ENCODE measurements at places on chromosomes 3 and 15. TPM values are rescaled to one million over a fixed set of nuclear protein-coding genes. Genes with fewer than 3 reads are reported as not detected.
A peak's percentile ranks its signal among the peaks of the same experiment; 100 is the strongest.

DNA sequence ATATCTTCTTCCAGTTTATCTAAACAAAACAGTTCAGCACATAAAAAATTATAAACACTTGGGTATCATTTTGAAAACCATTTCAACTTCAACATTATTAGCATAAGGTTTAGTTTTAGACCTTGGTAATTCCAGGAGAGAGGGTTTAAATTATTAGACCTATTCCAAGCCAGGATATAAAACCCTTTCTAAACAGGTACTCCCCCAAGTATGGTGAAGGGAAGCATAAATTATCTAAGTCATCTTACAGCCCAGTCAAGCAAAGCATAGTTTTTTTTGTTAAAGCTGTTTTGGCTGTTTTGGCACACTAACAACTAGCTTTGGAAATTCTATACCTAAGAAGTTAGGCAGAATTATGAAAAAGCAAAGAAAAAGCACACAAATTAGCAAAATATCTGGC lies 87.3 kb downstream of the FBN1 start:
- no peak for DNase-seq

- DNase-seq = no peak
Observed at GRCh38 chr15:52680041-52680391, 828 bp upstream of the ATOSA start.

- DNase-seq = no peak
Observed at GRCh38 chr3:190059242-190059590, 61.5 kb downstream of the P3H2 start.

GRCh38 chr3:28042095-28042635 lies 199.3 kb upstream of the CMC1 start:
- DNase-seq = no peak

GRCh38 chr15:84645496-84645895 lies 8.6 kb downstream of the WDR73 start:
- no peak for DNase-seq

GRCh38 chr15:57784081-57784511 lies 77.6 kb downstream of the POLR2M start:
- no peak for DNase-seq

- DNase-seq = no peak
Observed at GRCh38 chr3:1056744-1057143, 36.1 kb upstream of the CNTN6 start.

- DNase-seq = no peak
Observed at GRCh38 chr3:130757611-130758150, 11.1 kb upstream of the PIK3R4 start.

GRCh38 chr15:45326741-45327140 lies 51.6 kb downstream of the GATM start:
- no peak for DNase-seq

DNA sequence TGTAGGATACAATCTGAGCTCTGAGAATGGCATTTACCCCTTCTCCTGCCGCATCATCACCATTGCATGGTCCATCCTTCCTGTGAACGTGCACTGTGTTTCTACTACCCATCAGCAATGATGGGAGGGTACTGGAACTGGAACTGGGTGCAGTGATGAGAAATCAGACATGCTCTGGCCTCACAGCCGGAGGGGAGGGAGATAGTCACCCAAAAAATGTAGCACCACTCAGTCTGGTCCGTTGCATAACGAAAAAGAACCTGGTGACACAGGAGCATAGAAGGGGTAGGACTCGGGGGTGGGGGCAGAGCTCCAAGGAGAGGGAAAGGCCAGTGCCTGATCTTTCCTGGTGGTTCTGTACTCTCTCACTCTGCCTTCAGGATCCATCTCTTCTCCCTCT lies 205.0 kb downstream of the RPLP1 start:
- DNase-seq = no peak

- DNase-seq = peak; percentile 80
Observed at GRCh38 chr15:31128919-31129768, 27.6 kb upstream of the TRPM1 start.

GRCh38 chr3:126512026-126512425 lies 5.5 kb downstream of the UROC1 start:
- no peak for DNase-seq

DNA sequence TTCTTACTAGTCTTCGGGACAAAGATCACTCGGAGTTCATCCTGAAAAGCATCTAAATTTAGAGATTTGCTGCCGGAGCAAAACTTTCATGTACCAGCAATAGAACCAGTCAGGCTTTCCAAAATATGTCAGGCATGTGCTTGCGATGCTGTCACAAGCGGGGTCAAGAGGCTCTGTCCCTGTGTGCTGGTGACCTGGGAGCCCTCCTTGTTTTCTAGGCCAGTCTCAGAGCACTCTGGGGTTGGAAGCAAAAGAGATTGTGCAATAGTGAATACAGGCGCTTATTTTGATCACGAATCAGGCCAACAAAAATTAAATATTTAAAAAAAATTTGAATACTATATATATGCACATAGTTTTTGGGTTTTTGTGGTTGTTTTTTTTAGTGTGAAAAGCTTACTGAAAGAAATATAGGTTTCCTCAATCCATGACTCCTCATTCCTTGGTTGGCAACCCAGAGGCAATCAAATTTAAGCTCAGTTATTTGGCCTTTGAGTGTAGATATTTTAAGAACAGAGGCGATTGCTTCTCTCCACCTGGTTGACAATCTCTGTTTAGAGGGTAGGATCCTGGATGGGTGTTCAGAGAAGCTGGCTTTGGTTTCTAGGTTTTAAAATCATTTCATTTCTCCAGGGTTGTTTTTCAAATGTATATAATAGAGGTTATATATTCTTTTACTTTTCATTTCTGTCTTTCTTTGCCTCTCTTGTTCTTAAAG lies 8.4 kb upstream of the KLHL24 start:
- no peak for DNase-seq

DNA sequence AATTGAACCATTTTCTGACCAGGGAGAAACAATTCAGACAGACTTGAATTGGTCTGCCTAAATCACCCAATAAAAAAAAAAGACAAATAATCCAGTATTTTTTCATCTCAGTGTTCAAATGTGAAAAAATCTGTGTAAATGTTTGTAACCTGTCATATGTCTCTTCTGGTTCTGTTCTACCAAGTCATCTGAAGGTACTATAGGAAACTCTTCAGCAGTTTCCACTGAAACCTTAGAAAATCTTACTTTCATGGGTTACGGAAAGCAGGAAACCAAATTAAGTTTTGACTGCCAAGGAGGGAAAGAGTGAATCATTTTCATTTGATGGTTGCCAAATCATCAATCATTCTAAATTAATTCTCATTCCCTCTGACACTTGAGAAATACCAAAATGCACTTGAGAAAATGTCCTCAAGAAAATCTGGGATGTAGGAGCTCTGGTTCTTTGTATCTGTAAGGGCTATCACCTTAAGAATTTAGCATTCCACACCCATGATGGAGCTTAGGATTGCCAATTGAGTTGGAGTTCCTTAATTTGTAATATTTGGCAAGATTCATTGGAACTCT lies 278.2 kb upstream of the KCNH8 start:
- DNase-seq = no peak

GRCh38 chr3:22537560-22537959 lies 665.6 kb upstream of the UBE2E2 start:
- no peak for DNase-seq

- DNase-seq = no peak
Observed at GRCh38 chr3:32105291-32106131, 909 bp upstream of the GPD1L start.

- no peak for DNase-seq
Observed at GRCh38 chr3:148710665-148711064, 13.0 kb downstream of the AGTR1 start.

GRCh38 chr3:15805756-15806266 lies 8.0 kb upstream of the ANKRD28 start:
- DNase-seq = no peak

GRCh38 chr15:99053380-99054024 lies 45.9 kb upstream of the PGPEP1L start:
- DNase-seq = no peak

- no peak for DNase-seq
Observed at GRCh38 chr3:72144773-72145505, 360.0 kb upstream of the PROK2 start.

DNA sequence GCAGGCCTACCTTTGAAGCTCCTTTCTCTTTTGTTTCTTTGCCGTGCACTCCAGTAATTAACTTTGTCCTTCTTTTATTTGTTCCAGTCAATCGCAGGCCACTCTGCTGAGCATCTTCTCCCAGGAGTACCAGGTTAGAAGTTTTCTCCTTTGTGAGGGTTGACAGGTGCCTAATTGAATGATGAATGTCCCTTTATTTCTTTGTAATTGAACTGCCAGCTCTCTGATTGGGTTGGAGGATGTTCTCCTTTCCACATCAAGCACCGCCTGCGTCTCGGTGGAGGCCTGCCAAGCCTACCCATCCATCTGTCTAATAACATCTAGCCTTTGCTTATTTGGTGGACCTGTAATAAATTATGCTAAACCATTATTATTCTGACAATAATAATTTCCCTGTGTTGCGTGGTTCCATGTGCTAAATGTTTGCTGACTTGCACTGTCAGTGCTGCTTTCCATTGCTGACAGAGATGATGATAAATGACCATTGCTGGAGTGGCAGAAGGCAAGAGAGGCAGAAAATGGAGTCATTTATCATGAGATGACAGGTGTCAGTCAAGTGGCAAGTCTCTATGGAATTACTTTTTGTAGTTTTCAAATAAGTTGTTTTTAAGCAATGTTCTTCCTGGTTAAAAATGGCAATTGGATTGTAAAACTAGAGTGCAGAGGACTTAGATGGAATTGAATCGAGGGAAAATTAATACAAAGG lies 64.9 kb downstream of the CDIN1 start:
- no peak for DNase-seq

GRCh38 chr15:80272987-80273386 lies 21.0 kb upstream of the CTXND1 start:
- DNase-seq = no peak

- DNase-seq = no peak
Observed at GRCh38 chr3:13199006-13199776, 126.0 kb upstream of the IQSEC1 start.

GRCh38 chr3:37129871-37130270 lies 44.5 kb downstream of the LRRFIP2 start:
- no peak for DNase-seq

GRCh38 chr15:39354189-39354588 lies 226.7 kb upstream of the THBS1 start:
- DNase-seq = no peak

Gene COL8A1
- 13.6 TPM for total RNA-seq

Gene CHRM5
- total RNA-seq = not detected

Gene MAN2C1
- 259 TPM for total RNA-seq

Gene P2RY13
- 2.5 TPM for total RNA-seq

Gene SERPINI2
- total RNA-seq = not detected

Gene CCDC9B
- total RNA-seq = 14.1 TPM

Gene CPA3
- 44.2 TPM for total RNA-seq

Gene ANKRD63
- not detected for total RNA-seq

Gene IGSF10
- 14.4 TPM for total RNA-seq

Gene GFM1
- total RNA-seq = 46.4 TPM

Gene TIMP4
- 170 TPM for total RNA-seq

Gene SCN5A
- total RNA-seq = 0.29 TPM

Gene FAM227B
- 1.3 TPM for total RNA-seq

Gene SLC25A26
- total RNA-seq = 30.9 TPM

Gene SPINK8
- total RNA-seq = not detected

Gene EAF1
- total RNA-seq = 21.5 TPM

Gene SERPINI1
- total RNA-seq = 4.3 TPM

Gene CCK
- total RNA-seq = not detected
